GM03348 (cell line): ENCODE measurements at places on chromosomes 4 and X.
A peak's percentile ranks its signal among the peaks of the same experiment; 100 is the strongest.

DNA sequence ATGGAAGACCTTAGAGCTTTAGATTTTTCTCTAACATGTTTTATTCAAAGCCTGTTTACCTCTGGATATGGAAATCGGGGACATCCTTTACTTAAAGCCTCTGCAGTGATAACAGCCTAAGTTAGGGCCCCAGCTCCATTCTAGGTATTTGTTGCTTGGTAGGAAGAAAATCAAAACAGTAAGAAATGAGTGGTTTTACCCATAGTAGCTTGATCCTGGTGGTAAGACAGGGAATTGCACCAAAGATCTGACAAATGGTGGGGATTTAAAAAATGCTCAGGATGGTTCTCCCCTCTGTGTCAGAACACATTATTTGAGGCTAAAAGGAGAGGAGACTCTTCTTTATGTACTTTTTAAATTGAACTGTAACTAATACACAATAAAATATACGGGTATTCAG lies 52.4 kb downstream of the AFF2 start:
- DNase-seq: no peak

DNA sequence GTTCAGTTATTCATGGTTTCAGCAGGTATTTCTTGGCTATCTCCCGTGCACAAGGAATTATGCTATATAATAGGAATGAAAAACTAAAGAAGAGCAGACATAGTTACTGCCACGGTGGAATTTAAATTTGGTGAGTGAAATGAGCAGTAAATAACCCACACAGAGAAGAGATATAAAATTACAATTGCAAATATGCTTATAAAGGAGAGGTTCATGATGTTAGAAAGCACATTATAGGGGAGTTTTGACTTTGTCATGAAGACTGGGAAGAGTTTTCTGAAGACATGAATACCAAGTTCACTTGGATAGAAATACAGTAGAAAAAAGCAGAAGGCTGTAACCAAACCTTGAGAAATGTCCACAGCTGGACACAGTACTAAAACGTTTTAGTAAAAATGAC lies 712.0 kb upstream of the AADAT start:
- no peak for DNase-seq

DNA sequence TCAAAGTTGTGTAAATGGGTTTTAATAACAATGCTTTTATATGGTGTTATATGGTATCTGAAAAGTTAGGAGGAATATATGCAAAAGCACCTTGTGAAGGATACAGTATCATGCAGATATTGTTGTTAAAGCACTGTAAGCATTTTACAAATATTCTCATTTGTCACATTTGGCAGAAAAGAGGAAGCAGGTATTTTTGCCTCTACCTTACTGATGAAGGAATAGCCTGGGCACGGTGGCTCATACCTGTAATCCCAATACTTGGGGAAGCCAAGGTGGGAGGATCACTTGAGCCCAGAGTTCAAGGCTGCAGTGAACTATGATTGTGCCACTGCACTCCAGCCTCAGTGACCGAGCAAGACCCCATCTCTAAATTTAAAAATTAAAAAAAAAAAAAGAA lies 12.2 kb upstream of the GDPD2 start:
- DNase-seq: no peak

DNA sequence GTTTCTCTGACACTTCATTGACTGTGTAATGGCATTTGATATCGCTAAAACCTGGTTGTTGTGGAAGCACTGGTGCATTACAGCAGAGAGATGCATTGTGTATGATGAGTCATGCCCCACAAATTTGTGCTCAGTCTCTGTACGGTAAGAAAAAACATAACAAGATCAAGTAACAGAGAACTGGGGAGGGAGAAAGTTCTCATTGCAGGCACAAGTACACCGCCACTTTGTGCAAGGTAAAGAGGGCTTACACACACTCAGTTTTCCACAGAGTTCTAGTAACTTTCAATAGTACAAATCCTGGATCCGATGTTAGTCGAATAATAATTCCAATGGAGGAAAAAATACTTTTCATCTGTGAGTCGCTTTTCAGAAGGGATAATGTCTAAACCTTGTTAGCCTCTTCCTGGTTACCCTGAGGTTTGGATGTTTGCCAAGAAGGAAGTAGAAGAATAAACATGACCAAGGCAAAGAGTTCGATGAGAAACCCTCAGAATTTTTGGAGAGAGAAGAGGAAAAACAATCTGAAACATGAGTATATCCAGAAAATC lies 512.5 kb upstream of the SLIT2 start:
- DNase-seq: peak; percentile 19

DNA sequence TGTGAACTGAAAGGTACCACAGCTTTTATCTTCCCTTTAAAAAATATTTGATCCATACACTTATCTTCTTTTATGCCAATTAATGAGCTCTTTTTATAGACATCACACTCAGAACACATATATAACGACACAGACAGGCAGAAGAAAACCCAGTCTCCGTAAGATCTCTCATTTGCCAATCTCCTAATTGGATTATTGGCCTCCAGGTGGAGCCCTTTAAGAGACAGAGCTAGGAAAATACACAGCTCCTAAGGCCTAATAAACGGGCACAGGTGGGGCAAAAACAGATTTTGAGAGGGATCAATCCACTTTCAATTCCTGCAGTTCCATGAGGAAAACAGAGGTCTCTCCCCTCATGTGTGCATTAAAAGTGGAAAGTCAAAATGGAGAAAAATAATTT lies 1495.4 kb downstream of the RPA4 start:
- DNase-seq: no peak

DNA sequence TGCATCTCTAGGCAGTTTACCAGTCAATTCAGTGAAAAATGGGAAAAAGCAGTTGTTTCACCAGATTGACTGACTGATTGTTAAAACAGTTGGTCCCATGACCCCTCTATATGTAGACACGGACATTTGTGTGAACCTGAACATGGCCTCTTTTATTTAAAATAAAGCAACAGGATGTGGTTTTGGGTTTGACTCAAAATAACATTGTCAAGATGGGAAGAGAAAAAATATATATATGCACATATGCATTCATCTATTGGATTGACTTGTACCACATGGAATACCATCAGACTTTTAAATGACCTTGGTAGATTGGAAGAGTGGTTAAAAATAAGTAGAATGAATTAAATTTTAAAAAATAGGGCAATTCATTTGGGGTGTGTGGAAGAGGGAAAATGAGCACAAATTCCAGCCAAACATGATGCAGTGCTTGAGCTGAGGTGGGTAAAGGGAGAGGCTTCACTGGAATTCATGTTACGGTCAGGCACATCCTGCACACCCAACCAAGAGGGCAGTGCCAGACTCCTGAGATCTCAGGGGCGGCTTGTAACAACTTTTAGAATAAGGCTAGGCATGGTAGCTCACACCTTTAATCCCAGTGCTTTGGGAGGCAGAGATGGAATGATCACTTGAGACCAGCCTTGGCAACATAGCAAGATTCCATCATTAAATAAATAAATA lies 560.7 kb upstream of the TENM3 start:
- DNase-seq: no peak

- DNase-seq: no peak
Measured at GRCh38 chr4:1155314-1155713, 17.1 kb downstream of the SPON2 start.

DNA sequence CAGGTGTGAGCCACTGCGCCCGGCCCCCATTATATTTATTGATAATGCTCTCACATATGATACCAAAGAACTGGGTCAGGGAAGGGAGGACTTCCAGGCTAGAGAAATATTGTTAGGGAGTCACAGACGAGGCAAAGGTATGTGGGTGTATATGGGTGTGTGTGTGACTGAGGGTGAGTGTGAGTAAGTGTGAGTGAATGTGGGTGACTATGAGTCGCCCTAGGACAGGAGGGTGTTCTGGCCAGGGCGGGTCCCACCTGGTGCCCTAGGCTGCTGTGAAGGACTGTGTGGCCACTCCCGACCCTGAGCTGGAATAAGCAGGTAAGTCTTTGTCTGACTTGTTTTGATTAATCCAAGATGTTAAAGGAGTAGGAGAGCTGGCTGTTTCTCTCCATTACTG lies 34.4 kb downstream of the RWDD4 start:
- no peak for DNase-seq

- peak; percentile 68 for DNase-seq
Measured at GRCh38 chr4:15893962-15894361, 44.6 kb downstream of the FGFBP1 start.

- no peak for DNase-seq
Measured at GRCh38 chr4:96352051-96352517, 512.2 kb downstream of the PDHA2 start.

GRCh38 chrX:38662640-38663039 lies 101.3 kb downstream of the TSPAN7 start:
- no peak for DNase-seq

DNA sequence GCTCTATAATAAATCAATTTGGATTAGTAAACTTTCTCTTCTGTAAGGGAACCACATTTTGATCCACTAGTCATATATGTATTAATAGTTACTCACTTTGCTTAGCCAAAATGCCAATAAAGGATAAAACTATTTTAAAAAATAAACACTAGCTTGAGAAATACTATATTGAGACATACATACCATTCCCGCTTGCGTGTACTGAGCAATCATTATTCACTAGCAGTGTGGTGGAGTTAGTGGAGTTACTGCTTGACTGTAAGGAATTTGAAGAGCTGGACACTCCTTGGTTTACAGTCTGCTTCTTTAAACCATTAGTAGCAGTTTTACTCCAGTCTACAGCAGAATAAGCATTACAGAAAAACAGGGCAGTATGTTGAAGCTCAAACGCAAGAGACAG lies 10.8 kb upstream of the PHKA2 start:
- peak; percentile 43 for DNase-seq

GRCh38 chr4:124757126-124757525 lies 44.6 kb upstream of the ANKRD50 start:
- DNase-seq: no peak

GRCh38 chr4:7854697-7855370 lies 84.8 kb downstream of the AFAP1 start:
- no peak for DNase-seq

DNA sequence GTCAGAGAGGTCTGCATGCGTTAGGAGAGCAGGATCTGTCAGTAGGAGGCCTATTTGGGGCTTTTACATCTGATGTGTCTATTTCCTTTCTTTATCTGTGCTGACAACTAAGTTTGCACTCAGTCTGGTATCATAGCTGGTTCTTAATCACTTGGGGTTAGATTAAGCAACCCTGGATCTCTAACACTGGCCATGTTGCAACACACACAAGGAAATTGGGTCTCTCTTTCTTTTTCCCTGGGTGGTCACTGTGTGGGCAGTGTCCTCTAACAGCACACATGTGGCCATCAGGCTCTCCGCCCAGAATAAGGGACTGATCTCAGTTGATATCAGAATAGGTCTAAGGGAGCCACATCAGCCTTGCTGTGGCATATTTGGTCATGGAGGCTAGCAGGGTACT lies 38.9 kb downstream of the IGFBP7 start:
- peak; percentile 52 for DNase-seq

DNA sequence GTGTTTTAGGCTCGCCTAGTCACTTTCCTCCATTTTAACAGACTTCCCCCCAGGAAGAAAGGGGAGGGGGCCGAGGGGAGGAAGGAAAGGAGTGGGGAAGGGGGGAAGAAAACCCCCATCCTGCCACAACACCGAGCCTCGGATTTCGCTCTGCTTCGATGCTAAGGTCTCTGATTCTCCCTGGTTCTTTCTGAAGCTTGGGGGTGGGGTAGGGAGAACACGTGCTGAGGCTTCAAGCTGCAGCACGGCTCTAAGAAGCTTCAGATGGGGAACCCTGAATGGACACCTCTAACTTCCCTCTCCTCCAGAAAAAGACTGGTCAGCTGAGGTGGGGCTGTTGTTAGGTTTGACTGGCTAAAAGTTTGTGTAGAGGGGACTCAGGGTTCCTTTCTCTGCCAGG lies 61.8 kb downstream of the RHOH start:
- DNase-seq: no peak
